ENCODE measurements at places on chromosomes 2 and 18.

- no peak for DNase-seq
Measured at GRCh38 chr2:96788442-96789244, 27.4 kb upstream of the CNNM3 start.

- no peak for DNase-seq
Measured at GRCh38 chr2:85400023-85400422, 10.1 kb downstream of the CAPG start.

- no peak for DNase-seq
Measured at GRCh38 chr2:194289712-194290346, 1367.2 kb upstream of the SLC39A10 start.

DNA sequence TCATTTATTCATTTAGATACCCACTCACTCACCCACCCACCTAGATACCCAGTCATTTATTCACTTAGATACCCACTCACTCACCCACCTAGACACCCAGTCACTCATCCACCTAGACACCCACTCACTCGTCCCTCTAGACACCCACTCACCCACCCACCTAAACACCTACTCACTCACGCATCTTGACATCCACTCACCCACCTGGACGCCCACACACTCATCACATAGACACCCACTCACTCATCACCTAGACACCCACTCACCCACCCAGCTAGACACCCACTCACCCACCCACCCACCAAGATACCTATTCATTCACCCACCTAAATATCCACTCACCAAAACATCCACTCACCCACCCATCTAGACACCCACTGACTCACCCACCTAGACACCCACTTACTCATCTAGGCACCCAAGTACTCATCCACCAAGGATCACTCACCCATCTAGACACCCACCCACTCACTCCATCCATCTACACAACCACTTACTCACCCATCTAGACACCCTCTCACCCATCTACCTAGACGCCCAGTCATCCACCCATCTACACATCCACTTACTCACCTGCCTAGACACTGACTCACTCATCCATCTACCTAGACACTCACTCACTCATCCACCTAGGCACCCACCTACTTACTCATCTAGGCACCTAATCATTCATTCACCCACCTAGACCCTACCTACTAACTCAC, 723.7 kb upstream of the RAB6C start:
- peak; percentile 77 for DNase-seq

DNA sequence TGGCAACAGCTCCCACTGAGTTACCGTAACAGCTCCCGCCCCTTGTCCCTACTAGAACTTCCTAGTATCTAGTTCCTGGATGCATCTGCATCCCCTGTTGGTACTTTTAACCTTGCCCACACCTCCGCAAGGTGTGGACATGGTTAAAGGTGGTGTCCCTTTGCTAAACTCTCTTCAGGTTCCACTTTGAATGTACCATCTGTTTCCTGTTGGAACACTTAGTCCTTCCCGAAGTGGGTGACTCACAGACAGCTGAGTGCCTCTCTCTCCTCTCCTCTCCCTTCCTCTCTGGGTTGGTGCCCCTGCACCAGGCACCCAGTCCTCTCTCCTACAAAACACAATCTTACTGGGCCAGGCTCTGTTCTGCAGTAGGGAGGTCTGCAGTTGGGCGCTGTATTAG, 19.6 kb upstream of the REL start:
- DNase-seq = no peak

DNA sequence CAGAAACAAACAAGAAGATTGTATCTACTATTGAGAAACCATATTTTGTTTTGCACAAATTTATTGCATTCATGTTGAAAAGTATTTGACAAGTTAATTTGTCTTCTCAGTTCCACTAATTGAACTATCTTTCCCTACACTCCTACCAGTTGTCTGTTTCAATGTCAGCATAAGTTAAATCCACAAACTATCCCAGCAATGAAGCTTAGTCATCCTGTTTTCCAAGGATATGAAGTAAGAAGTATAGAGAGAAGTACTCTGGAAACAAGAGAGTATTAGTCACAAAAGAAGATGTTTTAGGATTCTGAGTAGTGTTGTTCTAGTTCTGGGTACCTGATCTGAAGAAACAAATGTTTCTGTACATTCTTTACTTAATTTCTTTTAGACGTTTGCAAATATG, 261.6 kb upstream of the ZNF804A start:
- DNase-seq = no peak

DNA sequence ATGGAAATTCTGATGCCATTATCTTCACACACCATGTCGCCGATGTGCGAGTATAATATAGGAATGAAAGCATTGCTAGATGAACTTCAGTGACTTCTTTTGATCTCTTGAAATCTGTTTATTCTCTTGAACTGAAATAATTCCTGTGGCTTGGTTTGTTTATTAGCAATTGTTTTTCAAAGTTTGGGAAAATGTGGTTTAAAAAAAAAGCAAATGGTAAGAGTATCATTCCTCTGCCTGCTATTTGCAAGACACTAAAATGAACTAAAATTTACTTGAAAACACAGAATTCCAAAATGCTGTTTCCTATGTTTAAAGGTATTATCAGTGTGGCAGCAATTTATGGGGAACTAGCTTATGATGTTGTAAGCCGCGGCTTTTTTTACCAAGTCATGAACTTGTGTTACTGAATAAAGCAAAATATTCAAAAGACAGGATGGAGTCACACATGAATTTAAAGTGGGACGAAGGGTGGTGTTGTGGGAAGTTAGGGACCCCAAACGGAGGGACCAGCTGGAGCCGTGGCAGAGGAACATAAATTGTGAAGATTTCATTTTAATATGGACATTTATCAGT, 96.4 kb downstream of the COLEC12 start:
- DNase-seq = no peak

- peak; percentile 24 for DNase-seq
Measured at GRCh38 chr2:30398084-30398873, 48.8 kb upstream of the LCLAT1 start.

GRCh38 chr18:60372596-60372995, at the start of gene MC4R:
Gene MC4R (minus strand): TSS chr18:60372775. CDS start chr18:60372349, 426 bp downstream.
- DNase-seq = no peak

GRCh38 chr2:85405201-85406059, 4.7 kb downstream of the CAPG start:
- DNase-seq = no peak

DNA sequence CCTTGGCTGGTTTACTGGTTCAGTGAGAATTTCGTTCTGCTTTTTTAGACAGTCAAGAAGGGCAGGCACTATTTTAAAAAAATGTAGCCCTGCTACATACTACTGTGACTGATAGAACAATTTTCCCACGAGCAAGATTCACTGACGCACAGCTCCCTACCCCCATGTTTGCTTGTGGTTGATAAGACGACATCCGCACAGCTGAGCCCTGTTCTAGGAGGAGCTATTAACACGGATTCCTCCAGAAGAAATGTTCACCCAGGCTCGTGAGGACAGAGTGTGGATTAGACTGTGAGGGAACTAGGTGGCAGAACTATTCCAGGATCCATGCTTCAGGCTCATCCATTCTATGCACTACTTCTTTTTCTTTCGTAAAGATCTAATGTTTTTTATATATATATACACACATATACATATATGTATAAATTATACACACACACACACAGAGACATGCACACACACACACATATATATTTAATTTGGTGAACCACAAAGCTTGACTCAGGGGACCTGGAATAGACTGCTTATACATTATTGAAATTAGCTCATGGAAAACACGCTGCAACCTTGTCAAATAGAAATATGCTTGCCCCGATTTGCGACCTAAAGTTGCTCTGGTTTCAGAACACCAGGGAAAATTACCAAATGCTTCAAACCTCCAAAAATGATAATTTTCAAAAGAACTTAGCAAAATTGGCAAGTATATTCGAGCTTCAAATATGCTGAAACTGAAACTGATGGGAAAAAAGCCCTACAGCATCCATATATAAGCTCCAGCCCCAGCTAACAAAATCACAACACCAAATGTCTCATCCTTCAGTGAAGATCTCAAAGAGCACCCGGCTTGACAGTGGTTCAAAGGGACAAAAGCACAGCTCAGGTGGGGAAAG, 370.4 kb downstream of the SOCS6 start:
- no peak for DNase-seq

- no peak for DNase-seq
Measured at GRCh38 chr18:67199993-67200617, 316.4 kb downstream of the DSEL start.

- no peak for DNase-seq
Measured at GRCh38 chr2:133045787-133046186, 375.8 kb upstream of the LYPD1 start.

DNA sequence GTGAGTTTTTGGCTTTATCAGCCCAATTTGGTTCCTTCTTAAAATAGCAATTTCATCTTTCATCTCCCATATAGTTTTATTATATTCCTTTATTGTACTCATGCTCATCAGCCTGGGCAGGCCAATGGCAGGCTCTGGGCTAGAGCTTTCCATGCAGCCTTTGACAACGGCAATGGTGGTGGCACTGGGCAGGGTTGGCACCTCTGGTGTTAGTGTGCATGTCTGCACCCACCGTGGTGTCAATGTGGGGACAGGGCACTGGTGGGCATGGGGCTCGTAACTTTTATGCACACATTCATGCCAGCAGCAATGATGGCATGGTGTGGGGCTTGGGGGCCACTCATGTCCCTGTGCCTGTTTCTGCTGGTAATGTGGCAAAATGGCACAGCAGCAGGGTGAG, 1305.4 kb downstream of the DSC3 start:
- no peak for DNase-seq

DNA sequence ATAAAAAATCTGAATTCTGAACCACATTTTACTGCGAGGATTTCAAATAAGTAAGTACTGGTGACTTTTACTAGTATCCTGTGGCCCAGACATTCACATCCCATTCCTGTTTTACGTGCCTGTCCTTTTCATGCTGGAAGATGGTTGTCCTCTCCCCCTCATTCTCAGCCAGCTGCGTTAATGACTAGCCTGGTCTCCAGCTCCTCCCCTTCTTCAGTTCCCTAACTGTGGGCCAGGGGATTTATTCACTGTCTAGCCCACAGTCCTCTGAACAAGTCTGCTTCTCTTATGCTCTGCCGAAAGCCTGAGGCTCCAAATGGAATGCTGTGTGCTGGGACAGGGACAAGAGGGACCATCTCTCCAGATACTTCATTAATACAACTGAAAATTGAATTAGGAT, 373.9 kb downstream of the PTPRM start:
- no peak for DNase-seq

DNA sequence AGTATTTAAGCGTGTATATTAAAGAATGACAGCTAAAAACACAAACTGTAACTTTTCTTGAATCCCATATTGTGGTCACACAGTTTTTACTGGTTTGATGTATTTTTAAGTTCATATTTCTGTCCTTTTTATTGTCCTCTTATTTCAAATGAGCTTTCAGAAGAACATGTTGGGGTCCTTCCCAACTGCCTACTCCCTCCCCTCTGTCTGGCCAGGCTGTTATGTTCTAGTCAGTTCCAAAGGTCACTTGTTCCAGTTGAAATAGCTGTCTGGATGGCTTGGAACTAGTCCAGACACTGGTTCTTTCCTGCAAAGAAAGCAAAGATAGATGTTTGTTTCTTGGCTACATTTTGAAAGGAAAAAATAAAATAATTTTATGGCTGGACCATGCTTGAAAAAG, 306.9 kb downstream of the GULP1 start:
- no peak for DNase-seq

- no peak for DNase-seq
Measured at GRCh38 chr2:196459539-196459938, 180.0 kb upstream of the CCDC150 start.

- no peak for DNase-seq
Measured at GRCh38 chr18:79332646-79333045, 63.1 kb upstream of the NFATC1 start.

DNA sequence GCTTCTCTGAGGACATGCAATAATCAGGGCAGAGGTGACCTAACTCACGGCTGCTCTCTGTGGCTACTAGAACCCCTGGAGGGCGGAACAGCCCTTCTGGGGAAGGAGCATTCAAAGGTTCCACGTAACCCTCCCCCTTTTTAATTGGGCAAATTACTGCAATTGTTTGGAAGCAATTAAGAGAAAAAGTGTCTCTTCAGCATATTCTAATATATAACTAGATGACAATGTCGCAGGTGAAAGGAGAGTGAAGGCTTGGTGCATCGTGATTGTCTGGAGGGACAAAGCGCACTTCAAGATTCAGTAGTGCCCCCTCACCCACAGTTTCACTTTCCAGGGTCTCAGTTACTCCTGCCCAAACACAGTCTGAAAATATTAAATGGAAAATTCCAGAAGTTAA, 720.8 kb downstream of the DCDC2C start:
- DNase-seq = no peak

GRCh38 chr2:156151351-156151750, 181.2 kb downstream of the NR4A2 start:
- no peak for DNase-seq

DNA sequence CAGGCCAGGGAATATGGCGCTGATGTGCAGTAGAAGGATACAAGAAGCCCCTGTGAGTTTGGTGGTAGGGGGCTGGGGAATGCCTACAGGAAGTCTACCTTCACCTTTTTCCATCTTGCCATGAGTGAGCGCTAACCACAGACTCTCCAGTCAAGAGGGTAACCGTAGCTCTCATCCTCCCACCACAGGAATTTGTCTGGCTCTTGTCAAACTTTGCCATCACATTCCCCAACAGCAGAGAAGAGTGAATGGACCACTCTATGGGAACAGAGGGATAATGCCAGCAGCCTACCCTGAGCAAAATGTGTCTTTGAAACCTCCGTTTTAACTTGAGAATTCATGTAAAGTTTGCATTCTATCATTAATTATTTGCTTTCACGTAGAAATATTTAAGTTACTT, 168.3 kb downstream of the NRP2 start:
- DNase-seq = no peak

DNA sequence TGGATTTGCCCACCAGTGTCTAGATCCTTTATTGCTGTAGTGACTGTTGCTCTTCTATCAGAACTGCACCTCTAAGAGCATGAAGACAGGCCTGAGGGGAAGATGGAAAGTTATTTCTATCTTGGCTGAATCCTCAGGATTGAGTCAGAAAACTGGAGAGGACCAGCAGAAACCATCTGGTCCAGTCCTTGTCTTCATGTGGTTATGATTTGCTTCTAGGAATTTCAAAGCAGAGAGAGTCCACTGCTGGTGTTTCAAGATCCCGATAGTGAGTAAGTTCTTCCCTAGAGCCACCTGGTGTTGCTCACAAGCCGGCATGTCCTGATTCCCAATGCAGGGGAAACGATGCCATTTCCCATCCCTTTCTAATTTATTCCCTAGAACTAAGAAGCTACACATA, 84.2 kb downstream of the NCKAP5 start:
- no peak for DNase-seq

DNA sequence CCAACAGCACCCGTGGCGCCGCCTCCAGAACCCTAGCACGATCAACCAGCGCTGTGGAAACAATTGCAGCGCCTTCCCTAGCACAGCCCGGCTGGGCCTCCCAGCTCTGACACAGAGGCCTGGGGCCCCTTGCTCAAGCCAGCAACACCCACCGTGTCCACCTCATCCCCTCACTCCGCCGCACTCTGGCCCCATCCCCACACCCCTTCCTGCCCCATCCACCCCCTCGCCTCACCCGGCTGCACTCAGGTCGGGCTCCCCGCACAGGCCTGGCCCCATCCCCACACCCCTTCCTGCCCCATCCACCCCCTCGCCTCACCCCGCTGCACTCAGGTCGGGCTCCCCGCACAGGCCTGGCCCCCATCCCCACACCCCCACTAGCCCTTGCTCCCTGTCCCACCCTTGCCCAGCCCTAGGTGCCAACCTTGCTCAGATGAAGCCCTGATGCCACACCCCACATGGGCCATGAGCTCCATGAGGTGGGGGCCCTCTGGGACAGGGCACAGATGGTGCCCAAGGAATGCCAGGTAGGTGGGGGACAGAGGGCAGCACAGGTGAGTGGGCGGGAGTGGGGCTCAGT, 28.7 kb downstream of the KIF1A start:
- DNase-seq = no peak

- DNase-seq = no peak
Measured at GRCh38 chr18:2486426-2486825, 84.9 kb downstream of the METTL4 start.

All from epithelial cell of prostate (primary cell).